ENCODE measurements at places on chromosomes 5 and 9.

GRCh38 chr9:104068546-104068945, 25.6 kb upstream of the SMC2 start:
- DNase-seq: no peak

GRCh38 chr5:42242210-42242609, 181.0 kb upstream of the GHR start:
- no peak for DNase-seq

DNA sequence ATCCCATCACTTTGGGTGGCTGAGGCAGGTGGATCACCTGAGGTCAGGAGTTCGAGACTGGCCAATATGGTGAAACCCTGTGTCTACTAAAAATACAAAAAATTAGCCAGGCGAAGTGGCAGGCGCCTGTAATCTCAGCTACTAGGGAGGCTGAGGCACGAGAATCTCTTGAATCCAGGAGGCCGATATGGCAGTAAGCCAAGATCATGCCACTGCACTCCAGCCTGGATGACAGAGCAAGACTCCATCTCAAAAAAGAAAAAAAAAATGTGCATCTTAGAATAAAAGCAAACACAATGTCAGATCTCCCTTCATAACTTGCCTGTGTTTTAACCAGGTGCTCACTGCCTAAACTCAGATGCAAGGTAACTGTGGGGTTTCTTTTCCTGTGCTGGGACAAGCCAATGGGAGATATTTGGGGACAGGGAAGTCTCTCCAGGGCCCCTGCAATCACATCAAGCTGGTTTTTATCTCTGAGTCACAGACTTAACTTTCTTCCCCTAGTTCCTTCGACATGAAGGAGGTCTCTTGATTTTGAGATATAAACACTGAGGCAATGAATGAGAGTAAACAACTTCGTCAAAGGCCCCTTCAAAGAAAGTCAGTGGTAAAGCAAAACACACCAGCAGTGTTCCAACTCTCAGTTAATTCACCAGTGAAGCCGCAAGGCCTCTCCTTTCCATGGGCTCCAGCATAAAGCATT, 99.1 kb downstream of the SNX18 start:
- no peak for DNase-seq

DNA sequence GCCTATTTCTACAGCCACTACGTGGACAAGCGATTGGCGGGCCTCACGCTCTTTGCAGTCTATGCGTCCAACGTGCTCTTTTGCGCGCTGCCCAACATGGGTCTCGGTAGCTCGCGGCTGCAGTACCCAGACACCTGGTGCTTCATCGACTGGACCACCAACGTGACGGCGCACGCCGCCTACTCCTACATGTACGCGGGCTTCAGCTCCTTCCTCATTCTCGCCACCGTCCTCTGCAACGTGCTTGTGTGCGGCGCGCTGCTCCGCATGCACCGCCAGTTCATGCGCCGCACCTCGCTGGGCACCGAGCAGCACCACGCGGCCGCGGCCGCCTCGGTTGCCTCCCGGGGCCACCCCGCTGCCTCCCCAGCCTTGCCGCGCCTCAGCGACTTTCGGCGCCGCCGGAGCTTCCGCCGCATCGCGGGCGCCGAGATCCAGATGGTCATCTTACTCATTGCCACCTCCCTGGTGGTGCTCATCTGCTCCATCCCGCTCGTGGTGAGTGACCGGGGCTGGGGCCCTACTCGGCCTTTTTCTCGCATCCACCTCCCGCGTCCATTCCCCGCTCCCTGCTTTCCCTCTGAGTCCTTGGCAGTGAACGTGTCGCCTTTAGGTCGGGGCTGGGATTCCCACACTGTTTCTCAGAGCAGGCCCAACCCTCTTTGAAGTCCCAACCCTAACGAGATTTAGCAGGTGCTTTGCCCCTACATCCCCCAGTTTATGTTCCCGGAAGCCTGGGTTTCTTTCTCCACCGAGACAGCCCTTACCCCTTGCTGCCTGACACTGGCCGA, 1.8 kb downstream of the PTGER4 start:
- DNase-seq: peak; percentile 43

DNA sequence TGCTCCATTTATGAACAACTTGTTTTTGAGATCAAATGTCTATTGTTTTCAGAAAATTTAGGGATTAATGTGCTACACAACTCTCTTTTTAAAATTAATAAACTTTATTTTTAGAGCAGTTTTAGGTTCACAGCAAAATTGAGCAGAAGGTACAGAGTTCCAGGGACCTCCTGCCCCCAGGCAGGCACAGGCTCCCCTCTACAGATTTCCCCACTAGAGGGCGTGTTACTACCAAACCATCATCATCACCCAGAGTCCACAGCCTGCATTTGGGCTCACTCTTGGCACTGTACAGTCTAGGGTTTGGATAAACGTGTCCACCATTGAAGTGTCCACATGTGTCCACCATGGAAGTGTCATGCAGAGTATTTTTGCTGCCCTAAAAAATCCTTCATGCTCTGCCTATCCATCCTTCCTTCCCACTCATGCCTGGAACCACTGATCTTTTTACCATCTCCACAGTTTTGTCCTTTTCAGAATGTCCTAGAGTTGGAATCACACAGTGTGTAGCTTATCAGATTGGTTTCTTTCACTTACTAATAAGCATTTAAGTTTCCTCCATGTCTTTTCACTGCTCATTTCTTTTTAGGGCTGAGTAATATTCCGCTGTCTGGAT, 61.7 kb downstream of the MRPL36 start:
- DNase-seq: peak; percentile 72

DNA sequence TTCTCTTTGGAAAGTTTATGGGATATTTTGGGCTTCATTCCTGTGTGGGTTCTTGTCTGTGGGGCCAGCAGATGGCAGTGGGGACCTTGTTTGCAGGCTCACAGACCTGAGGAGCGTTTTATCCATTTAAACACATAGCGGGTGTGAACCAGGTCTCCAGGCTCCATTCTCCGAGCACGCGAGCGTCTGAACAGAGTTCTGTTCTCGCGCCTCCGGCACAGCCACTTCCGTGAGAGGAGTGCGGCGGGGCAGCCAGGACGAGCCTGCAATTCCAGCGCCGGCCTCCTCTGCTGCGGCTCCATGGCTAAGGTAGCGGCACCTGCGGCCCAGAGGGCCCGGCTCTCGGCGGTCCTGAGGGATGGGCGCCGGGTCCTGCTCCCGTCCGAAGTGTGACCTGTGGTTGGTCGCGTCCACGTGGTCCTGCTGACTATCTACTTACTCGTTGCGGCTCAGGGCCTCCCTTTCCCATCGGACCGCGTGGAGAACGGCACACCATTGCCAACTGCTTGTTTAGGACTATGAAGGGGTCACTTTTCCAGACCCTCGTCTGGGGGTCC, 7.3 kb downstream of the NRARP start:
- no peak for DNase-seq

DNA sequence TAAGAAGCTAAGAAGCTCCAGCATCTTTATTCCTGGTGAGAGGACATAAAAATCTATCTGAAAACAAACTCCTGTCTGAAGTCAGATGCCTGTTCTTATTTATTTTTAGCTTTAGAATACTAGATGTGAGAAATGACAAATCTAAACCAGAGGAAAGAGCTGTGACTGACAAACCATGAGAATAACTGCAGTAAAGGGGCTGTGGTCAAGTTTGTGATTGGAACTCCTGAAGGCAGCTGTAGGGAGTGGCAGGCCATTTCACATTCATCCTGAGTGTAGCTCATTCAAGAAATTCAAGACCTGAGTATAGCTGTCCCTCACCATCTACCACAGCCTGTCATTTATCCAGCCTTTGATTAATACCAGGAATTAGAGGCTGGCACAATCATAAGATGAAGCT, 718.8 kb downstream of the BRINP1 start:
- DNase-seq: no peak

DNA sequence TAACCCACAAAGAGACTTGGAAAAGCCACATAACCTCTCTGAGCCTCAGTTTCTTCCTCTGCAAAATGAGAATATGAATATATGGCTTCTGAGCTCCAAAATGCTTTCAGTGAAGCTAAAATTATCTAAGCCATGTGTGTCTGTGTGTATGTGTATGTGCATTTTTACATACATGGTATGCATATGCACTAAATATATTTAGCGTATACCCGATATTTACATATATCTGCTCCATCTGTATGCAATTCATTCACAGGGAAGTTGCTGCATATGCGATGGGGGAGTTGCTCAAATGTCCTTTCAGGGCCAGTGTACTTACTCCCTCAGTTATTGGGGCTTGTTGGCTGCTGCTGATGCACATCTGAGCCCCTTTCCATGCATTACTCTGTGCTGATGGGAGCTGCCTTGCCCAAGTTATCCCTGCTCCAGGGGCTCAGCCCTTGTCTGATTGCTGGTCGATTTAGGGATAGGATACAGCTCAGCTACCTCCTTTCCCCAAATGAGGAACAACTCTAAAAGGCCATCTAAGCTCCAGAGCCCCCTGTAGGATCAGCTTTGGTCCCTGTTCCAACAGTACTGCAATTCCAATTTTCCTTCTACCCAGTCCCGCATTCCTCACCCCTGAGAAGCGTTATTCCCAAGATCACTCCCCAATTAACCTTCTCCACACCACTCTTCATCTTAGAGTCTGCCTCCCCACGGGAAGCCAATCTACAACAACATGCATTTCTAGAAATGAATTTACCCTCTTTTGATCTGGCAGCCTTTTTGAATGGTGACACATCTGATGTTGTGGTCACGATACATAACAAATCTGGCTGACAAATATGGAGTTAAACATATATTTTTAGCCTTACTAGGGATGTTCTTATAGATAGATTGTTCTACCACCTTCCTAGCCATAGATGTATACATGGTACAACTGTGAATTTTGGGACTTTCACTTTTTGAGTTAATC, 15.9 kb downstream of the RHOBTB3 start:
- DNase-seq: no peak

DNA sequence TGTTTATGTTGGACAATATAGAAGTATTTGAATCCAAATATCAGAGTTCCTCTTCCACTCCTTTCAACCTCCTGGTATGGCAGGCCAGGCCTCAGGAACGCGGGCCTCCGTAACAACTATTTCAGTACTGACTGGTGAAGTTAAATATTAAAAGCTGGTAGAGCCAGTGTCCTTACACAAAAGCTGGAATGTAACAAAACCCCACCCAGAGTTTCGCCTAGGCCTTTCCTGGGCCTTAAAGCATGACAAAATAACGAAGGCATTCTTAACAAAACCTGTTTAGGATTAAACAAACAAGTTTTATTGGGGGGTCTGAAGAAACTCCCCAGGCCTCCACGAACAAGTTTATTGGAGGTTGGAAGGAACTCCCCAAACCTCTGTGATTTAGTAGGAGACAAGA, 61.6 kb upstream of the GNE start:
- no peak for DNase-seq

- no peak for DNase-seq
These were observed 47.2 kb upstream of the FCN2 start for GRCh38 chr9:134833294-134833880.

DNA sequence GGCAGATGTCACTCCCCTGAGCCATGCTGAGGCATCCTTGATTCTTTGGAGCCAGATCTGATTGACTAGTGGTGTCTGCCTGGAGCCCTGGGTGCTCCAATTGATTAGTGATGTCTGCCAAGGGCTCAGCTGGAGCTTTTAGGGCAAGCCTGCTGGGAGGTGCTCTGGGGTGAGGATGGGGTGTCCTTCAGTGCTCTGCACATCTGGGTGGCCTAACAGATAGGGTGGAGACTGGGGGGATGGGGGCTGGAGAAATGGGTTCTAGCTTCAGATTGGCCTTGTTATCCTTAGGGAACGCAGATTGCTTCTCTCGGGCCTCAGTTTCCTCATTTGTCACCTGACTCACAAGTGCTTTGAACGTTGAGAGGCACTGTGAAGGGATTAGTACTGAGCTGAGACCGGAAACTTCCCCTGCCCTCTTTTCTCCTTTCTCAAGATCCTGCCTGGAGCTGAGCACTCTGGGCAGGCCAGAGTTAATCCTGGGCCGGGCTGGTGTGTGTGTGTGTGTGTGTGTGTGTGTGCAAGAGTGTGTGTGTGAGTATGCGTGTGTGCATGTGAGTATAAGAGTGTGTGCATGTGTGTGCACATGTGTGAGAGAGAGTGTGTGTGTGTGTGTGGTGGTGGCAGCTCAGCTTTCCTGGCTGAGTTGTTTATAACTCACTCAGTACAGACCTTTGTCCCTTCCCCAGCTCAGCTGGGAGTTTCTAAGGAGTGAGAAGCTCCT, 5.6 kb upstream of the IER5L start:
- DNase-seq: no peak

DNA sequence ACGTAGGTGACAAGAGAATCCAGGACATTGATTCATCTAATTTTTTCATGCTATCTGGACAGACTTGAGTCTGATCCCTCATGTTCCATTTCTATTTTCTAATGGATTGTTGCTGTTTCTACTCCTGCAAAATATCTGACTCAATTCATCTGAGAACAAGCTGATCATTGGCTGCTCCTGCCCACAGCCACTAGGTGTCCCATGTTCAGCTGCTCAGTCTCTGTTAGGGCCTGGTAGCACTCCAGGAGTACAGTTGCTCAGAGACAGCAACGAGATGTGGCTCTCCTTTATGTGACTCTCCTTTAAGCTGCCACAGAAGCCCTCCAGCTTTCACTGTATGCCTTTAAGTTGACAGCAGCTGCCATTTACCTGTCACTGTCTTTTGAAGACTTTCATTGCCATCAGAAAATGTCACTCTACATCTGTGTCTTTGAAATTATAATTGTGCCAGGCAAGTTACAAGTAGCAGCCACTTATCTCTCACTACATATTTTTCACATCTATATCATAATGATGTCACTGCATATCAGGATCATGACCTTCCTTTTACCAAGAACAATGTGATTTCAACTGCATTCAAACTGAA, 1944.2 kb upstream of the NUDT12 start:
- peak; percentile 58 for DNase-seq

DNA sequence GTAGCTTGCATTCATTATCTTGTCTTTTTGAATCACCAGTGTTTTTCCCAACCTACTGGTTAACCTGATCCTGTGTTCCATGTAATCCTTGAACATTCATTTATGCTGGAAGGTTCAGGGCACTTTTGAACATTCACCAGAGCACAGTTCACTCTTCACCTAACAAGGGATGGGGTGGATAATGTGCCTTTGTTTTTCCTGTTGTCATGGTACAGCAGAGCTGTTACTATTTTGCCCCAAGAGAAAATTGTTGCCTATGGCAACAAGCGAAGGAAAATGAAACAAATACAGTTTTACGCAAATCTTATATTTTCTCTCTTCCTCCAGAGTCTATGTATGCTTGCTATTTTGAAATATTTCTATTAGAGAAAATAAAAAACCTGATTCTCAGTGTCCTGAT, 60.3 kb upstream of the RIOK2 start:
- no peak for DNase-seq

- peak; percentile 11 for DNase-seq
These were observed 489.6 kb upstream of the ZNF608 start for GRCh38 chr5:125236007-125236406.

DNA sequence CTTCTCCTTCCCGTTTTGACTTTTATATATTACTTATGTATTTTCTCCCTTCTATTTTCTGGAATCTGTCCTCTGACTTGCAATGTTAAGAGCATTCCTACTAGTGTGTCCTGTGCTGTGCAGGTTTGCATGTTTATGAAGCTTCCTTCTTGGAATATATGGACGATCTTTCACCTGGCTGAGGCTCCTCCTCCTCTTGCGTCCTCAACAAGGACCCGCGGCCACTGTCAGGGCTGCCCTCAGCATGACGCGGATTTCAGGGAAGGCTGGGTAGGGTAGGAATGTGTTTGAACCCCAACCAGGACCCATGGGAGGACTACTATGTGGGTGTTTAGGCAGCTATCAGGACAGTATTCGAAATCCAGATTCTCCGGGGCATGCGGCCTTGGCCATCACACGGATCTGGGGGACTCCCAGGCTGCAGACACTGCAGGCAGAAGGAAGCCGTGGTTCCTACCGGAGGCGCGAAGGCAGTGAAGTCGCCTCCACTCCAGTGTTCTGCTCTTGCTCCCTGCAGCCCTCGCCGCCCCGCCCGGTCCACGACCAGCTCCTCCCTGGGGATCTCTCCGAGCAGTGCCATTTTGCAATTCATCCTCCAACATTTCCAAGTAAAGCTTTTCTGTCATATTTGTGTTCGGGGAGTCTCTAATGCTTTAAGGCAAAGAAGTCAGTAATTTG, 37.0 kb upstream of the OSMR start:
- no peak for DNase-seq

All from iPS-NIHi11 (cell line).